Testis (tissue), 5 donors: ENCODE measurements at places on chromosomes 1 and 21. TPM values are rescaled to one million over a fixed set of nuclear protein-coding genes. Genes with fewer than 3 reads are reported as not detected.

DNA sequence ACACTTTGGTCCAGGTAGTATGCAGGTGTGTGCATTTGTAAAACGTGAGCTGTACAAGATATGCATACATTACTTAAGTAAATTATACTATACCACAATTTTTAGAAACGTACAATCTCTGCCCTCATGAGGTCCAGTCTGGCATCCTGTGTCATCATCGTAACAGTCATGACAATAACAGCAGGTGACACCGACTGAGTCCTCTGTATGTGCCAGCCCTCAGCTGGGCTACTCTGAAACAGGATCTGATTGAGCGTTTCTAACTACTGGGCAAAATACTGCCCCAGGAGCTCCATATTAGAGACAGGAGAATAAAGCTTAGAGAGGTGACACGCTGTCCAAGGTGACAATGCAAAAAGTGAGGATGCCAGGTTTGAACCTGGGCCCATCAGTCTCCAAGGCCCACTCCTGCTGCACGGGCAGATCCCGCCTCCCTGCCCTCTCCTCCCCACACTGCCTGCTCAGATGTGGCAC is 47.2 kb upstream of the ECE1 start:
- H3K27me3 ChIP-seq = no peaks in the 10 kb centered on the region
- DNase-seq = no peak
- no peaks in the 10 kb centered on the region for H3K36me3 ChIP-seq

The CFHR1 gene
- total RNA-seq = not detected

The LRP8 gene
- 223 TPM for total RNA-seq

GRCh38 chr1:33306653-33307493 is 14.0 kb downstream of the A3GALT2 start:
- no peaks in the 10 kb centered on the region for H3K27me3 ChIP-seq
- no peak overlapping the region for H3K27ac ChIP-seq
- H3K36me3 ChIP-seq = no peaks in the 10 kb centered on the region
- peaks cover 5% of the 10 kb centered on the region for H3K4me1 ChIP-seq

DNA sequence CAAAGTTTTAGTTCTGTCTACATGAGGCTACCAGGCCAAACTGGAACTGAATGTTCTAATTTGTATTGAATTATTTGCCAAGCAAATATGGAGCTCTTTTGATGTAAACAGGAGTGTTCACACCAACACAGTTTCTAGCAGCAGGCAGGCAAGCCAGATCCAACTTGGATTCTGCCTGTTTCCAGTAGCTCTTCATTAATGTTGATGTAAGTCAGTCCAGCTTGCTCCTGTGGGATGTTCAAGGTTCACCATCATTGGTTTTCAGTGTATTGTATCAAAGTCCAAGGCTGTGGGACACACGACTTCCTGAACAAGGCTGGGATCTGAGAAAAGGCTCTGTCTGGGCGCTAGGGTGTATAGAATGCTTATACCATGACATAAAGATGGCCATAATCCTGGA is 68.1 kb downstream of the PAPPA2 start:
- no peaks in the 10 kb centered on the region for H3K27me3 ChIP-seq
- H3K4me1 ChIP-seq = no peaks in the 10 kb centered on the region
- DNase-seq = no peak
- no peak overlapping the region for H3K4me3 ChIP-seq
- H3K27ac ChIP-seq = no peak overlapping the region
- H3K36me3 ChIP-seq = no peaks in the 10 kb centered on the region

DNA sequence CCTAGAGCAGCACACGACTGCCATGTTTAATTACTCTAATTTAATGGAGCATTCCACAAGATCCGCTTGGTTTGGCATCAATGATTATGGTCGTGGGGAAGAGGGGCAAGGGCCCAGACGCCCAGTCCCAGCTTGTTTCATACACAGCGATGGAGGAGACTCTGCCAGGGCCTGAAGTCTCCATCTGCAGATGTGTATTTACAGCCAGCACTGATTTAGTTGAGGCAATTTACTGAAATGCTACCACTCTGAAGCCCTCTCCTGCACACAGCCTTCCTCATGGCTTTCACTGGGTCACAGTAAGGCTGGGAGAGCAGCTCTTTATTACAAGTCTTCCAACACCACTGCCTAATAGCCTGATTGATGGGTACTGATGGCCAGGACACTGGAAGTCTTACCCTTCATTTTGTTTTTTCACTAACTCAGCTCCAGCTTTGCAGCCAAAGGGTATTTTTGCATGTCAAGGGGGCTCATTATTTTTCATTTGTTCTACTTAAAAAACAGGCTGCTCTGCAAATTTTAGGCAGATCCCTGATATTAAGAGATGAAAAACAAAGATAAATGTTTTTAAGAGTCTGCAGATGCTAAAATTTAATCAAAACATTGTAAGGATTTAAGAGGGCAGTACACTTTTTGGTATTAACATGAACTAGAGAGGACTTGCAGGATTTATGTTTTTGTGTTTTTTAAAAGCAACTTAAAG is 236.3 kb downstream of the SIPA1L2 start:
- no peaks in the 10 kb centered on the region for H3K4me1 ChIP-seq
- H3K27me3 ChIP-seq = no peaks in the 10 kb centered on the region
- H3K4me3 ChIP-seq = no peak overlapping the region
- H3K27ac ChIP-seq = no peak overlapping the region
- DNase-seq = no peak
- no peaks in the 10 kb centered on the region for H3K36me3 ChIP-seq

GRCh38 chr1:98662356-98662670 is 792 bp downstream of the SNX7 start:
- peak; percentile 38 for DNase-seq
- H3K36me3 ChIP-seq = no peaks in the 10 kb centered on the region
- no peaks in the 10 kb centered on the region for H3K27me3 ChIP-seq
- peak overlapping the region; percentile 88 for H3K4me3 ChIP-seq
- H3K27ac ChIP-seq = peak overlapping the region; percentile 88
- H3K4me1 ChIP-seq = peaks cover 17% of the 10 kb centered on the region

DNA sequence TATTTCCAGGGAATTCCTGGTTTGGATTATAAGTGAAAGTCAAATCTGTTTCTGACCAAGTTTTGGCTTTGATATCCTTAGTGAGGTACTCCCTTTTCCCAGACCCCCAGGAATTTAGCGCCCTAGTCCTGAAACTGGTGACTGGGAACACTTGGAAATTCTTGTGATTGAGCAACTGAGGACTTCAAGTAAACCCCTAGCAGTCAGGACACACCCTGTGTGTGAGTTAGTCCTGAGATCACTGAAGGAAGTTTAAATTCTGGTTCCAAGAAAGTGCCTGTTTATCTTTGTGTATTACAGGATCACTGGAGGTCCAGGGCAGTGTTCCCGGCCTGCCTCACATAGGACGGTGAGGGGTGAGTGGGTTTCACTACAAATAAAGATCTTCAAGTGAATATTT is 95.1 kb upstream of the F3 start:
- no peak for DNase-seq
- no peak overlapping the region for H3K27ac ChIP-seq
- H3K36me3 ChIP-seq = no peaks in the 10 kb centered on the region
- no peak overlapping the region for H3K4me3 ChIP-seq
- H3K4me1 ChIP-seq = peaks cover 18% of the 10 kb centered on the region

The TLCD4 gene
- total RNA-seq = 25.2 TPM

The POU3F1 gene
- total RNA-seq = 6.8 TPM

DNA sequence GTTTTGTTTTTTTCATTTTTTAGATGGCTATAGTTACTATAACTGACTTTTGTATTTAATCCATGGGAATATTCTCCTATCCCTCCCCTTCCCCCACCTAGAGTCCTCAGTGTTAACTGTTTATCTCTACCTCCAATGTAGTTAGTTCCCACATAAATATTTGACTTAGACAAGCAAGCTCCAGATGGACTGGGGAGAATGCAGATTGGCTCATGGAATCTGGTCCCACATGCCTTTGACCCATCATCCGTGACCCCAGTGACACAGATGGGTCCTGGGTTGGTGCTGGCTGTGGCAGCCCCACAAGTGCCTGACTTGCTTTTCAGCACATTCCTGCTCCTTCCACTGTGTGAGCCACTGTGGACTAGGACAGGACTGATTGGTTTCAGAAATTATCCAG is 41.8 kb downstream of the ATP2B4 start:
- no peaks in the 10 kb centered on the region for H3K27me3 ChIP-seq
- DNase-seq = no peak
- peaks cover 42% of the 10 kb centered on the region for H3K4me1 ChIP-seq
- no peak overlapping the region for H3K4me3 ChIP-seq
- peak overlapping the region; percentile 41 for H3K27ac ChIP-seq

The TMEM81 gene
- total RNA-seq = 5.9 TPM

DNA sequence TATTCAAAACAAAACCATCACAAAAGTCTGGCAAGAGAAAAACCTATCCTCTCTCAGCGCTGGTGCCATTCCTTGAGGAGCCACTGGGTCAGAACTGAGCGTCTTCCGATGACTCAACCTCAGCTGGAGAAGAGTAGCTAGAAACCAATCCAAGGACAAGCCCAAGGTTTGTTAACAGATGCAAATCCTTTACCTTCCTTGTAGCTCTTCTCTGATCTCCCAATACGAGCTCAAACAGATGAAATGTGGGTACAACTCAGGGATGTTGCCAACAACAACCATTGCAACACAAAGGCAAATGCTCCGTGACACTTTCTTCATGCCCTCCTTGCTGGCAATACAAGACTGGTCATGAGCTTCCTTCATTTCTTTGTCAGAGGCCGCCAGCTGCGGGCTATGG is 337.1 kb downstream of the SIPA1L2 start:
- no peaks in the 10 kb centered on the region for H3K27me3 ChIP-seq
- H3K36me3 ChIP-seq = no peaks in the 10 kb centered on the region
- DNase-seq = no peak
- H3K27ac ChIP-seq = no peak overlapping the region

- H3K27ac ChIP-seq = no peak overlapping the region
- no peaks in the 10 kb centered on the region for H3K27me3 ChIP-seq
- H3K4me3 ChIP-seq = no peak overlapping the region
- H3K36me3 ChIP-seq = no peaks in the 10 kb centered on the region
- no peak for DNase-seq
- H3K4me1 ChIP-seq = no peaks in the 10 kb centered on the region
Measured at GRCh38 chr21:26280775-26281174, 110.2 kb upstream of the APP start.

DNA sequence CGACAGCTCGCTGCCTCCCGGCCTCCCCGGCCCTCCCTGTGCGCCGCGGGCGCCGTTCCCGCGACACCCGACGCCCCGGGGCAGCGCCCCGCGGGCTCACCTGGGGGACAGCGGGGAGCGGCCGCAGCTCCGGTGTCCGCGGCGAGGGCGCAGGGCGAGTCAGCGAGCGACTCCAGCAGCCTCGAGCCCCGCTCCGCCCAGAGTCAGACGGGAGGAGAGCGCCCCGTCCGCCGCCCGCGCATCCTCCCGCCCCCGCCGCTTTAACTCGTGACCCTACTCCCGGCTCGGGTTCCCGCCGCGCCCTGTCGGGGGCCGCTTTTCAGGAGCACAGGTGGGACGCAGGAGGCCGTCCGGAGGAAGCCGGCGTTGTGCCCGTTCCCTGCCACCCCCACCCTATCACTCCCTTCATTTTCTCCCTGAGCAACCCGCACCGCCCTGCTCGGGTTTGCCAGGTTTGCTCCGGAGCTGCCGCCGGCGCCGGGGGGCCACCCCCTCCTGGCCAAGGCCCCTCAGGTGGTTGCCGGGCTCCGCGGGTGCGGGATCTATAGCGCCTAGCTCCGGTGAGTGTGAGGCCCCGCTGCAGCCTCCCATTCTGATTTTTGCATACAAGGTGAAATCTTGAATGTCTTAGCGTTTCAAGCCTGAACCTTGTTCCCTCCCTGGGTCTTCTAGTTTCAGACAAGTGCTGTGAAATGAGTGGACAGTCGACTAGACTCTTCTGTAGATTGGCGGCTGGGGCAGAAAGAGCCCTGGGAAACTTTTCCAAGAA is at the start of gene MCOLN3:
Gene MCOLN3 (minus strand): TSS at position 205 of the 769 bp plus-strand sequence. CDS start 3,140 bp downstream, outside the sequence.
- no peaks in the 10 kb centered on the region for H3K36me3 ChIP-seq
- no peaks in the 10 kb centered on the region for H3K27me3 ChIP-seq
- peak; percentile 40 for DNase-seq
- H3K27ac ChIP-seq = no peak within 1 kb of the TSS
- peaks cover 4% of the 10 kb centered on the region for H3K4me1 ChIP-seq

DNA sequence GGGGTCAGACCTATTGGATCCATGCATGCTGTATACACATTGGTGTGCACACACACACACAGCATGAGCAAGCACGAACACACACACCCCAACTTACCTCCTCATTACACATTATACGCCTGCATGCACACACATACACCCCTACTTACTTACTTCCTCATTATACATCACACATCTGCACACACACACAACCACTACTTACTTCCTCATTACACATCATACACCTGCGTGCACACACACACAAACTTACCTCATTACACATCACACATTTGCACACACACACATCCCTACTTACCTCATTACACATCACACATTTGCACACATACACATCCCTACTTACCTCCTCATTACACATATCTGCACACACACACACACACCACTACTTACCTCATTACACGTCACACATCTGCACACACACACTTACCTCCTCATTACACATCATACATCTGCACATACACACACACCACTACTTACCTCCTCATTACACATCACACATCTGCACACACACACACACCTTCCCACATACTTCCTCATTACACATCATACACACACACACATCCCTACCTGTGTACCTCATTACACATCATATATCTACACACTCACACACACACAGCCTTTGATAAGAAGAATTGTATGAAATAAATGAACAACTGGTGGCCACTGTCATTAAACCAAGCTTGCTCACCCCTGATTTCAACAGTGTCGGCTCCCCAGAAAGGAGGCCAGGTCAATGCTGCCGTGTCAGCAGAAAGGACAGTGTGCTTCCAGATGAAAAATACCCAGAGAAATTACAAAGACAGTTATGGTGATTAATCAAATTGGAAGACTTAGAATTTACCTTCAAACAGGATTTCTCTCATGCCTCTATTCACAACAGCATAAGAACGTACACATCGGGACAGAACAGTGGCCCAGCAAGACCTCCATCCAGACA is 117.8 kb downstream of the SETD4 start:
- H3K36me3 ChIP-seq = no peaks in the 10 kb centered on the region
- H3K27ac ChIP-seq = no peak overlapping the region
- H3K4me1 ChIP-seq = no peaks in the 10 kb centered on the region

- no peak overlapping the region for H3K4me3 ChIP-seq
- no peak overlapping the region for H3K27ac ChIP-seq
- no peaks in the 10 kb centered on the region for H3K27me3 ChIP-seq
- DNase-seq = no peak
- H3K36me3 ChIP-seq = no peaks in the 10 kb centered on the region
Measured at GRCh38 chr1:34279971-34280370, 103.3 kb downstream of the C1orf94 start.

GRCh38 chr21:46324390-46325072 is 575 bp downstream of the PCNT start:
- no peaks in the 10 kb centered on the region for H3K4me1 ChIP-seq
- no peaks in the 10 kb centered on the region for H3K27me3 ChIP-seq
